Hypothalamus (tissue), 51 donors: ENCODE measurements at places on chromosomes 2 and 18.

DNA sequence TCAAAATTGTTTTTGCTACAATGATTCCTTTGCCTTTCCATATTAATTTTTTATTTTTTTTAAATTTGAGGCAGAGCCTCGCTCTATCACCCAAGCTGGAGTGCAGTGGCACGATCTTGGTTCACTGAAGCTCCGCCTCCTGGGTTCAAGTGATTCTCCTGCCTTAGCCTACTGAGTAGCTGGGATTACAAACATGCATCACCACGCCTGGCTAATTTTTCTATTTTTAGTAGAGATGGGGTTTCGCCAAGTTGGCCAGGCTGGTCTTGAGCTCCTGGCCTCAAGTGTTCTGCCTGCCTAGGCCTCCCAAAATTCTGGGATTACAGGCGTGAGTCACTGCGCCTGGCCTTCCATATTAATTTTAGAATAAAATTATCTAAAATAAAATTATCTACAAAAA is 41.3 kb downstream of the PTPN4 start:
- no peak for DNase-seq

DNA sequence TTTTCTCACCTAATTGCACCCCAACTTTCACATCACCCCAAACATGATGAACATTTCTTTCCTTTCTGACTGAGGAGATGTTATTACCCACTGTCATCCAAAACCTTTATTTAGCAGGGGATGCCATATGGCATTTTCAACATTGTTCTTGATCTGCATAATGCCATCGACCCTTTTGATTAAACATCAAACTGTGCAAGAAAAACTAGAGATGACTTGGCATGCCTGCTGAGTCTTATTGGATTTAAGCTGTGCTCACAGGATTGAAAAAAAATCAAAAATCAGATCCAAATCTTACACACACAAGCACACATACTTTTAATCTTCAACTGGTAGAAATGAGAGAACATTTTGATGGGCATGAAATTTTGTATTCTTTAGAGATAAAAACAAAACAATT is 536.0 kb downstream of the TMX3 start:
- no peak for DNase-seq

DNA sequence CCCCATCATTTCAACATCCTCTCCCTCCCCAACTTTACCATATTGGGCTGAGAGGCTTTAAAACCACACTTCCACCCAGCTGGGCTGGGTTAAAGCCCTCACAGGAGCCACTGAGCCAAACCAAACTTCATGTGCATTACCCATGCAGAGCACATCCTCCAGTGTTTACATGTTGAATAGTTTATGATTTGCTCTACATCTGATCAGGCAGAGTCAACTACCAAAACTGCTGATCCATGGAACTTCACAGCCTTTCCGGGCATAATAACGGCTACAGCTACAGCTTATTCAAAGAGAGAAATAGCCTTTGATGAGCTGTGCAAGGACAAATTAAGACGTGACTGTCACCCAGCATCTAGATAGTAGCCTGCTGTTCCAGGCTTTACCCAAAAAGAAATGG is 39.0 kb downstream of the MAIP1 start:
- DNase-seq = no peak

GRCh38 chr2:31430439-31431165 is 16.1 kb upstream of the XDH start:
- DNase-seq = no peak

GRCh38 chr2:168600949-168601348 is 144.9 kb downstream of the CERS6 start:
- DNase-seq = no peak

DNA sequence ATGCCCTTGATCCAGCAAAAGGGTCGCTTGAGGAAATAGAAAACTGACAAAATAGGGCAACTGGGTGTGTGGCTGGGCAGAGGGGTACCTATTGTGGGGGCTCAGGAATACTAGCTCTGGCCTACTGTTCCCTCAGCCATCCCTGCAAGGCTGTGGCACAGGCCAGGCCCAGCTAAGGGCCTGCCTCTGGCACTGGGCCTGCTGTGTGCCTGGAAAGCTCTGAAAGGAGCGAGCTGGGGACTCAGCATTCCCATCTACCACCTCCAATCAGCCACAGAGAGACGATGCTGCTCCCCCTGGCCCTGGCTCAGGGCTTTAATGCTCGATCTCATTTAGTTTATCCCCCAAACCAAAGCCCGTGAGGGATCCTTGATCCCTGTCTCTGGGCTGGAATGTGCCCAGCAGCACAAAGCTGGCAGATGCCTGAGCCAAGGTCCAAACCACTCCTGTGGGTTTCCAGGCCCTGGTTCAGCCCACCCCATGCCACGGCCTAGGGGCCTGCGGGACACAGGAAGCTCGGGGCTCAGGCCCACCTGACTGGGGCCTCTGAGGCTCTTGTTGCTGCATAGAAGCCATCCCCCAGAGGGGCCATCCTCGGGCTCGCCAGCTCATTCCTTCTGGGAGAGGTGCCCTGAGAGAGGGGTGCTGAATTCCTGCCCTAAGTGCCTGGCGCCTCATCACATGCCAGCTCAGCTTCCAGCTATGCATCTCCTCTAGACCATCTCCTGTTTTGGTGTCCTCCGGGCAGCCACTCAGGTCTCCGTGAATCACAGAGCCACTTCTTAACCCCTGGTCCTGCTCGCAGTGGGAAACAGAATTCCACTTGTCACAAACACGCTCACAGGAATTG is 43.0 kb upstream of the KCNF1 start:
- no peak for DNase-seq

- DNase-seq = no peak
Observed at GRCh38 chr2:15383695-15384350, 177.3 kb downstream of the NBAS start.

DNA sequence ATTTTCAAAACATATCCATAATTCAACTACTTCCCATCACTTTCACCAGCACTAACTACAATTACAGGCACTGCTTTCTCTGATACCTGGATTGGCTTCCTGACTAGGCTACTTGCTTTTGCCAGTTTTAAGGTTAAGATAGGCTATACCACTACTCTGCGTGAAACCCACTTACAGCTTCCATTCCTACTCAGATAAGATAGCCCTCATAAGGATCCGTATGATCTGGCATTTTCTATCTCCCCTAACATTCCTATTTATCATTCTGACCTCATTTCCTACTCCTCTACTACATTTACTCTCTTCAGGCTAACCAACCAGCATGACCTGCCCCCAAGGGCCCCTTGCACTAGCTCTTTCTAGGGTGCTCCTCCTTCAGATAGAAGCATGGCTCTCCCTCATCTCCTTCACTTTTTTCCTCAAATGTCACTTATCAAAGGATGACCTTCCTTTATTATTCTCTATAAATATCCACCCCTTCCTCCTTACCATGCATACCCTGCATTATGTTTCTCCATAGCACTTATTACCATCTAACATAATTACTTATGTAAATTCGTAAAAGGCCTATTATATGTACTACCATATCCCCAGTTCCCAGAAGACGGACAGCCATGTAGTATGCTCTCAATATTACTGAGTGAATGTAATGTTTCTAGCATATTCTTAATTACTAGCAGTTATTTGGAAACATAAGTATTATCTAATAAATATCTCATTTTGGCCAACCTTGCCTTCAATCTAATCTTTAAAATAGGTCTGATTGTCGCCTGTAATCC is 4.4 kb downstream of the TIA1 start:
- no peak for DNase-seq

DNA sequence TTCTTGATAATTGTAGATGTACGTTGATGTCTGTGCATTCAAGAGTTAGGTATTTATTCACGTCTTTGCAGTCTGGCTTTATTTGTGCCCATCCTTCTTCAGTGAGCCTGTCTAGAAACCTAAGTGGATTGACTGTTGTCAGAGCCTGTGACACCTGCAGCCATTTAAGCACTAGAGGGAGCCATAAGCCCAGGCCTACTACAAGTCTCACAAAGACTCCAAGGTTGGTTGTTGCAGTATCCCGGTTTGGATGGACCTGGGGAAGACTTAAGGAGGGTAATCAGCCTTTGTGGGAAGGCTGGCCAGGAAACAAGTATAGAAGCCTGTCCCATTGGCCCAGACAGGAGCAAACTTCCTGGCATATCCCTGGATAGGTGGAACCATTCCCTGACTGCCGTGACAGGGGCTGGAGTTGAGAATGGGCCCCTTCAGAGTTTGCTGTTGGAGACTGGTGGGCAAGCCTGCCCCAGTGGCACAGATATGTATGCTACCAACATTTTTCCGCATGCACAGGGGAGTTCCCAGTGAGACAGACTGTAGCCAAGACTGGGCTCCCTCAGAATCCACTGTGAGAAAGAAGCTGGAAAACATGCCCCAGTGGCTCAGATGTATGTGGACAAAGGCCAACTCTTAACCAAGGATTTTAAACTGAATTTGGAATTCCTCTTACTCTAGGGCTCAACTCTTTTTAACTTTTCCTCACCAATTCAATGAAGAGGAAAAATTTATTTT is 9.3 kb upstream of the LRRC30 start:
- DNase-seq = no peak

- no peak for DNase-seq
Observed at GRCh38 chr18:67010919-67011318, 407.0 kb upstream of the CDH19 start.

- DNase-seq = no peak
Observed at GRCh38 chr2:56613254-56613653, 429.5 kb downstream of the CCDC85A start.

- no peak for DNase-seq
Observed at GRCh38 chr2:10297959-10298531, 4.7 kb upstream of the HPCAL1 start.

GRCh38 chr2:12717191-12718014 is 667 bp downstream of the TRIB2 start:
- no peak for DNase-seq

GRCh38 chr2:79271456-79271855 is 111.9 kb upstream of the REG3A start:
- no peak for DNase-seq

GRCh38 chr18:26422472-26423162 is 125.7 kb downstream of the KCTD1 start:
- no peak for DNase-seq

DNA sequence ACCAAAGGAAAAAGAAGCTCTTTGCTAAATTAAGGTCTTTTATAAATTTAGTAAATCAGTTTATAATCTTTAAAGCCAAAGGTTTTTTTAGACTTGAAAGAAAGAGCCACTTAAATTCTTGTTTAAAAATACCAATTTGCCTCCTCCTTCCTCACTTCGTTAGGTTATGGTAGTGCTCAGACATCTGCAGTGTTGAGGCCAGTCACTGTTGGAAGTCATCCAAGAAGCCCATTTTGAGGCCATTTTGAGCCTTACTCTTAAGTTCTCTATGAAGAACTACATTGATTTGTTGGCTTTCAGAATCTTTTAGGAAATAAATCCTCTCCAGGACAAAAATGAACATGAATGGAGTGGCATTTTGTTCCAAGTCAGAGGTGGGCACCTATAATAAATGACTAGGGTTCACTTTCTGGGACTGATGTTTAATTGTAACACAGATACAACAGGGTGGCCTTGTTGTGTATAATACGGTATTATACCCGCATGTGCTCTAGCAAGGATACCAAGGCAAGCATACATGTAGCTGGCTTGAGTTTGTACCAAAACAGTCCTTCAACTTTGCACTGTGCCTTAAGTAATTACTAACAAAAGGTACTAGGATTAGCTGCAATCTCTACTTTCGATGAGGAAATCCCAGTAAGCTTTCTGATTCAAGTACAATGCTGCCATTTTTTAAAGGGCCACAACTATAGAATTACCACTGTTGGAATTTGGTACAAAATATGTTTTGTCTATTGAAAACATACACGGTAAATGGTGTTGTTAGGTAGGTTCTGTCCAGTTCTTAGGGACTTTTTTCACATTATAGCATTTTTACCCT is 22.8 kb downstream of the SLC66A3 start:
- no peak for DNase-seq

- DNase-seq = no peak
Observed at GRCh38 chr2:138335036-138335435, 166.5 kb upstream of the SPOPL start.

DNA sequence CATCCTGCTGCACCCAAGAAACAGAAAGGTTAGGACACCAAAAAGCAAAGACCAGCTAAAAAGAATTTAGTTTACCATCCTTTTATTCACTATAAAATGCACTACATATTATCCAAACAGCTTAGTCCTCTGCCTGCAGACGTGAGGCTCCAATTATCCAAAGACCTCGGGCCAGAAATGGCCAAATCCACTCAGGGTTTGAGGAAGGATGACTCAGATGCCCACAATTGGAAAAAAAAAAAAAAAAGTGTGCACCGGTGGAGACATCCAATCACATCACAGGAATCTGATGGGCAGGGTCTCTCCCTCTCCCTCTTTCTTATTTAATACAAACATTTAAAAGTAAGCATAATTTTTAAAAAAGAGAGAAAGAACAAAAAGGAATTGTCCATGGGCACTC is 65.7 kb downstream of the TRABD2A start:
- DNase-seq = no peak

GRCh38 chr18:9648431-9649163 is 34.2 kb upstream of the PPP4R1 start:
- no peak for DNase-seq

DNA sequence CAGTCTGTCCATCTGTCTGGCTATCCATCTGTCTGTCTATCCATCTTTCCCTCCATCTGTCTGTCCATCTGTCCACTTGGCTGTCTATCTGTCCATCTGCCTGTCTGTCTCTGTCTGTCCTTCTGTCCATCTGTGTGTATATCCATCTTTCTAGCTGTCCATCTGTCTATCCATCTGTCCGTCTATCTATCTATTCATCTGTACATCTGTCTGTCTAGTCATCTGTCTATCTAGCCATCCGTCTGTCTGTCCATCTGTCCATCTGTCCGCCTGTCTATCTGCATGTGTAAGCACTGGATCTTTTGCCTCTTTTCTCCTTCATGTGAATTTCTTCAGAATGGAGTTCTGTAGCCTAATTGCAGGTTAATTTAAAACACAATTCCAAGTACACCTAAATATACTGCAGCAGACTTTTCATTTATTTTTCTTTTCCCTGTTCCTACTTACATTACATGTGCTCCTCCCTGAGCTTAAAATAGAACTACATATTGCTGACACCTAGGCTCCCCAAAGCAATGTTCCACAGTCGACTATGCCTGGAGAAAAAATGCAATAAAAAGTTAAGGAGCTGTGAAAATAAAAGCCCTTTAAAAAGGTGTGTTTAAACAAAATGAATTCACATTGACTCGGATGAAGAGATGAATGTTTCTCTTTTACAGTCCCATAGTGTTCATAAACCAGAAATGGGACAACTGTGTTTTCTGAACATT is 37.4 kb upstream of the TXNDC2 start:
- DNase-seq = no peak
